Activated CD4-positive, CD25-positive, alpha-beta regulatory T cell treated with anti-CD3 and anti-CD28 coated beads, Interleukin-2, amount 50 U/mL, for 72 hours (primary cell): ENCODE measurements at places on chromosomes 12 and 14.

GRCh38 chr12:42104784-42105183 is 39.9 kb downstream of the GXYLT1 start:
- DNase-seq, result no peak

GRCh38 chr12:89525305-89525823 is 483 bp downstream of the POC1B start:
- DNase-seq, result peak; percentile 52

- no peak for DNase-seq
These were observed 124.9 kb downstream of the DERA start for GRCh38 chr12:16036073-16036472.

DNA sequence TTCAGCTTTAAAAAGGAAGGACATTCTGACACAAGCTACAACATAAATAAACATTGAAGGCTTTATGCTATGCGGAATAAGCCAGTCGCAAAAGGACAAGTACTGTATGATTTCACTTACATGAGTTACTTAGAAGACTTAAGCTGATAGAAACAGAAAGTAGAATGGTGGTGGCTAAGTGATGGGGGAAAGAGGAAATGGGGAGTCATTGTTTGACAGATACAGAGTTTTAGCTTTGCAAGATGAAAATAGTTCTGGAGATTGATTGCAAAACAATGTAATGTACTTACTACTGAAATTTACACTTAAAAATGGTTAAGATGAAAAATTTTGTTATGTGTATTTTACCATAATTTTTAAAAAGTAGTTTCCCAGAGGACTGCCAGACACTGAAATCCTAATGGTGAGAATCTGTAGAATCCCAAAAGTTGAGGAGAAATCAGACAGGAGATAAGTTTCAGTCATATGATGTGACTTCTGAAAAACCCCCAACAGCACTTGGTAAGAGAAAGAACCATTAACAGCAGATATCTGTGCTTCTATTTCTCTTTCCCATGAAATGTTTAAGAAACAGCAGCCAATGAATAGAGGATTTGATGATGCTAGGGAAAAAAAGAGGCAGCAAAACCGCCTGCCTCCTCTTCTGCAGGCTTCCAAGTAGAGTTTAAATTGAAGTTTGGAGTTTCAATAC is 16.6 kb upstream of the CLEC2A start:
- no peak for DNase-seq

DNA sequence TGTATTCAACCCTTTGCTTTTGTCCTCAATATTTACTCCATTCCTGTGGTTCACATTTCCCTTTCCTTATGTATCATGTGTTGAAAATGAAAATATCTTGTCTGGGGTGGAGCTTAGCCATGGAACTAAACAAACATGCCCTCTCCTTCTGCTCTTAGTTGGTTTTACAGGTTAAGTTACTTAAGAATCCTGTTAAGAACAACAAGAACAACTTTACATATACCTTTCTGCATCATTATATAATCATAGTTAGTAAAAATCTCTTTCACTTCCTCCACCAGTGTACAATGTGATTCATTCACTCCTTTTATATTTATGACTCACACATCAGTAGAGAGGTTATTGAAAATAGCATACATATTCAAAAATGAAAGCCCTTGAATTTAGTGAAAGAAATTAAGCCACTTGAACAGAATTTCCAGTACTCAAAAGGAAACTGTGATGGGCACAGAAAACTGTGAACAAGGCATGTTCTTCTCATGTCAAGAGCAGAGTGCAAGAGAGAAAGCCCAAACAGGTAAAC is 307.7 kb downstream of the CCDC91 start:
- no peak for DNase-seq
